ENCODE measurements at places on chromosomes 2 and 18.

GRCh38 chr2:15764683-15765011 lies 173.0 kb downstream of the DDX1 start:
- DNase-seq: no peak

GRCh38 chr18:3725115-3725514 lies 275.1 kb downstream of the TGIF1 start:
- no peak for DNase-seq

DNA sequence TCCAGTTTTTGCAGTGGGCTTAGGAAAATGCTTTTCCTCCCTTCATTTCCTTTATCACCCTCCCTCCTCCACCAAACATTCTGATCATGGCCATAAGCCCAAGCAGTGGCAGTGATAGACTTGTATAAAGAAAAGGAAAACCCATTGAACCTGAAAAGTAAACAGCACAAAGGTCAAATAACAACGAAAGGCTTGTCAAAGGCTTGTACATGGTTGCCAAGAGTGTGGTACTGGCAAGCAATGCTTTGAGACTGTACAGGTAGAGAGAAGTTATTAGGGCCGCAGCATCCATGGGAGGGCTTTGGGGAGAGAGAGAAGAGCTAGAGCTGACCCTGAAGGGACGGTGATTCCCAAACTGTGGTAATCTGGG lies 2.1 kb upstream of the VWA3B start:
- DNase-seq: no peak

DNA sequence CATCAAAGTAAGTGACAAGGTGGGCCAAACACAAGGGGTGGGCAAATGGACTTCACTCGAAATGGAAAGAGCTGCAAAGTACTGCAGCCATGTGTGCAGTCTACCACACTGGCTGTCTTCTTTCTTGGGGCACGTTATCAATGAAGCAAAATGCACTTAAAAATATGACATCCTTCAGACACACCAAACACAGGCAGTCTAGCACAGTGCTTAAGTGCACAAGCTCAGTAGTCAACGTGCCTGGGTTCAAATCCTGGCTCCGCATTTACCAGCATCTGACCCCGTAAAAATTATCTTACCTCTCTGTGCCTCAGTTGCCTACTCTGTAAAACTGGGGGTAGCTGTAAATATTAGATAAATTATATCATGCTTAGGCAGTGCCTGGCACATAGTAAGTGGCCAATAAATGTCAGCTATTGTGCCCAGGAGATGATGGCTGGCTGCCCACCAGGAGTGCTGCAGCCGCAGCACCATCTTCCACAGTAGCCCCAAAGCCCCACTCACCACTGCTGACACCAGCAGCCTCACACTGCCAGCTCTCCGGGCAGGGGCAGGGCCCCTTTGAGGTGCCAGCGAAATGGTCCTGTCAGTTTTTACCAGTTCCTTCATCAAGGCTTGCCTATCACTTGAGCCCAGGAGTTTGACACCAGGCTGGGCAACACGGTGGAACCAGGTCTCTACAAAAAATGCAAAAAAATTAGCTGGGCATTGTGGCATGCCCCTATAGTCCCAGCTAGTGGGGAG lies 121.8 kb upstream of the SLC1A4 start:
- no peak for DNase-seq

- DNase-seq: no peak
Observed at GRCh38 chr18:8910843-8911242, 191.7 kb upstream of the NDUFV2 start.

GRCh38 chr18:4107049-4107467 lies 348.0 kb downstream of the DLGAP1 start:
- no peak for DNase-seq

- DNase-seq: no peak
Observed at GRCh38 chr2:86453836-86454235, 12.7 kb downstream of the KDM3A start.

- DNase-seq: no peak
Observed at GRCh38 chr2:66323406-66323805, 111.5 kb upstream of the MEIS1 start.

DNA sequence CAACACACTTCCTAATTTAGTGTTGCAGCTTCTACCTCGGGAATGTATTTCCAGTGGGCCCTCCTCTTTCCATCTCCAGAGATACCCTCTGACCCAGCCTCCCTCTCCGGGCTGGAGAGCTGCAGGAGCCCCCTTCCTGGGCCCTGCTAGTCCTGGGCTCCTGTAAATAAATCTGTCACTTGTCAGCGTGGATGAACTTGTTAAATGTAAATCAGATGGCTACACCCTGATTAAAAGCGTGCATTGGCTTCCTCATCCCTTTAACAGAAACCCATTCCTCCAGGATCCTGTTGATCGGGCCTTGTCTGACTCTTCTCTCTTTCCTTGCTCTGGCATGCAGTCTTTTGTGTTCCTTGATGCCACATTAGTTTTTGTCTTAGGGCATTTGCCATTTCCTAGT lies 2.4 kb downstream of the ZNF236 start:
- DNase-seq: no peak

DNA sequence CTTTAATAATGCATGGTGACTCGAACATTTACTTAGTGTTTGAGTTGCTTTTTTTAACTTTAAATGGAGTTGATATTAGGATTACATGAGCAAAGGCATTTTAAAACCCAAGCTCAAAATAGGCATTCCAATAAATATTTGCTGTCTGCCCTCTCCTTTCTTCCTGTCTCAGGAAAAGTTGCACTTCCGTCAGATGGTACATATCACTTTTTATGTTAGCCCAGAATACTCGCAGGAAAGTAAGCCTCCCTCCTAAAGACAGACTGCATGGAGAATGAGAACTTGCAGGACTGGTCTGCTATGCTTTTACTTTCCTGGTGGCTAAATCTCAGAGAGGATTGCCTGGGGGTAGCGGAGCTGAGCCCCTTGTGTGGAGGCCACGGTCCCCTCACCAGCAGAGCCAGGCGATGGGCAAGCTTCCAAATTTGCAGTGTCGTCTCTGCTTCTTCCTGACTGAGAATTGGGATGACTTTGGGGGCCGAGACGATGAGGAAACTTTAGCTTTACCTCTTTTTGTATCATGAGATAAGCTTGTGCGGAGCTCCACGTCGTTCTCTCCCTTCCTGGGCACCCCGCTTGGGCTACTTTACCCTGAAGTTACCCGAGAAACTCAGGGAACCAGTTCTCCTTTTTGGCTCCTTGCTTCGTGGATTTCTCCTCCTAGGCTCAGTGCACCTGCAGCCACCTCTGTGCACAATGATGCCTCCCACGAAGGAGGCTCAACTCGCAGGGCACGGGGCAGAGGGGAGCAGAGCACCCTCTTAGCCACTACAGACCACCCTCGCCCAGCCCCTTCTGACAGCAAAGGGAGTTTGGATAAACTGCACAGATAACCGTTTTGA lies 223.3 kb downstream of the SH3RF3 start:
- DNase-seq: no peak

GRCh38 chr18:8634508-8634907 lies 25.3 kb downstream of the RAB12 start:
- no peak for DNase-seq

DNA sequence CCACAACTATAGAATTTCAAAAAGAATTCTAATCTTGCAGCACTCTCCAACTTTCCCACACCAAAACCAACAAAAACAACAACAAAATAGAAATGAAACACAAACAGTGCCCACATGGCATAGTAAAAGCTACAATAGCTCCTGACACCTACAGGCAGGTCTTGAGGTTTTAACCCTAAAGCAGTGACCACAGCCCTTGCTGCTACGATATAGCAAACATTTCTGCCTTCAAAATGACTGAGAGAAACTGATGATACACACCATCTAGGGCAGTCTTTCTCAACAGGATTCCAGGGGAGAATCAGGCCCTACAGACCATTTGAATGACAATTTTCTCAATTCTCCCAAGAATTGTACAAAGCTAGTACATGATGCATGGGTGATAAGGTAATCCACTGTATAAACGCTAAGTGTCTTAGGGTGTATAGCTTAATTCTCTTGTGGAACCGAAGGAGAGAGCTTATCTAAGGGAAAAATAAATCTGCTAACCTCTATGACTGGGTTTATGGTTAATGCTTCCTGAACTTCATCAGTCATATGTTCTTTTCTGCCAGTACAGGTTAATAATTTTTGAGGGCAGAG lies 46.5 kb downstream of the TRAK2 start:
- no peak for DNase-seq

DNA sequence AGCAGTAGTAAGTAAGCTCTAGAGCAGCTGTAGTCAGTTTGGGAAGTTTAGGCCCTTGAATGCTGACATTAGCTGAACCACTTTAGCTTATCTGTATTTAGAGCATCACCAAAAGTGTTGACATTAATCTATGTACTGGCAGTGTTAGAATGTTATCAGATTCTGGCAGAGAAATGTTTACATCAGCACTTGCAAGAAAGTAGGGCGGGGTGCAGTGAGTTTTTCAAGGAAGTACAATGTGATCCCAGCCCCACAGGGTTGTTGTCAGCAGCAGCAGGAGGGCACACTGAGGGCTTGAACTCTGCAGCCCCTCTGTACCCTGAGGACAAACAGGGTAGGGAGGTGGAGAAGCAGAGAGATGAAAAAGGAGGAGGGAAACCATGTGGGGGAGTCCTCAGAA lies 35.5 kb upstream of the RMP24 start:
- DNase-seq: no peak

DNA sequence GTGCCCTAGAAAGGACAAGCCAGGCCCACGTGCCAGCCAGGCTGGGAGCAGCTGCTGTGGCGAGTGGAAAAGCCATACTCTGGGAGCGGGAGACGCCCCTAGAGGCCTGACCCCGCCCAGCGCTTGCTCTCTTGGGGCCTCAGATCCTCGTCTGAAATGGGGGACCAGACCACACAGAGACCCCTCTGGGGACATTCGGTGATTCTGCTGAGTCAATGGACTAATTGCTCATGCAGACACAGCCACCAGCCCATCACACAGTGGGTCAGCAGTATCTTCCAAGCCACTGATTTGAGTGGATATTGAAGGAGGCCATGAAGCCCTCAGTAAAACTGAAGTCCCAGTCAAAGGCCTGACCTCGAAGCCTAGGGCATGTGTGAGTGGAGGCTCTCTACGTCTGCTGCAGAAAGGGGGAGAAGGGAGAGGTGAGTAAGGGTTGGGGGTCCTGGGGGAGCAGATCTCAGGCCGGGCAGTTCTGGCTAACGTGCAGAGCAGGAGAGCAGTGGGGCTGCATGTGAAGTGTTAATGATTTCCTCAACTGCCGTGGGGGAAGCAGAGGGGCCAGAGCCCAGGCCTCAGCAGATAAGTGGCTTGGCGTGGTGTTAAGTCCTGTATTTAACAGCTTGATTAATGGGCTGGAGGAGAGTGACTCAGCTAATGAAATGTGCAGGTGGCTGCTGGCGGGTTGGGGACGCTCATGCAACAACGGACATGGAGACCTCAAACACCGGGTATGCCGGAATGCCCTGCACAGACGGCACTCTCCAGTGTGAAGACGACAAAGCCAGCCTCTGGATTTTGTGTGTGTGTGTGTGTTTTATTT lies 104.4 kb upstream of the TWIST2 start:
- peak; percentile 72 for DNase-seq

- no peak for DNase-seq
Observed at GRCh38 chr2:43169099-43169945, 57.1 kb downstream of the ZFP36L2 start.

DNA sequence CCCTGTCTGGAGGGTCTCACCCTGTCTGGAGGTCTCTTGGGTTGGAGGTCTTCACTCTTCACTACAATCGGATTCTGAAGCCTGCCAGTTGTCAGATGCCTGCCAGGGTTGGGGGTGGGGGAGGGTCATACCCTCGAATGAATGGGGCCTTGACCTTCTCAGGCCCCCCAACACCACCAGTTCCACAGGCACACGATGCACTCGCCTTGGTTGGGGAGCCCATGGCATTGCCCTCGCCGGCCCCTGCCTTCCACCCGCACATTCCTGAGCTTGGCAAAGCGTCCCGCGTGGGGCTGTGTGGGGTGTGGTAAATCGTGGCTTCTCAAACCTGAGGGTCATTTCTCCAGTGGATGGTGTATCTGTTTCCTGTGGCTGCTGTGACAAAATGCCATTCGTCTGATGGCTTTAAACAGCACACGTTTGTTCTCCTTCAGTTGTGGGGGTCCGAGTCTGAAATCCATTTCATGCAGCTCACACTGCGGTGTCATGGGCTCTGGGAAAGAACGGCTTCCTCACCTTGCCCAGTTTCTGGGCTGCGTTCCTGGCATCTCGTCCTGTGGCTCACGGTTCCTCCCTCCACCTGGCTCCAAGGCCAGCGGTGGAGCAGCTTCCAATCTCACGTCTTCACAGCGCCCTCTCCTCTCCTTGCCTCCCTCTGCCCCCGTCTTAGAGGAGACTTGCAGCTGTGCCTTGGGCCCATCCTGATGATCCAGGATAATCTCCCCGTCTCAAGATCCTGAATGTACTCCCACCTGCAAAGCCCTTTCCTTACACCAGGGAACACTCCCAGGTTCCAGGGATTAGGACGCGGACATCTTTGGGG lies 38.0 kb upstream of the HPCAL1 start:
- no peak for DNase-seq

- no peak for DNase-seq
Observed at GRCh38 chr2:117087535-117088291, 726.8 kb upstream of the DDX18 start.

Measured in NCI-H524 (cell line).